ENCODE measurements at places on chromosomes 3 and 15.

GRCh38 chr3:178562143-178562946, 26.1 kb downstream of the KCNMB2 start:
- no peak for DNase-seq

- no peak for DNase-seq
Observed at GRCh38 chr3:133701435-133702358, 40.0 kb upstream of the TOPBP1 start.

DNA sequence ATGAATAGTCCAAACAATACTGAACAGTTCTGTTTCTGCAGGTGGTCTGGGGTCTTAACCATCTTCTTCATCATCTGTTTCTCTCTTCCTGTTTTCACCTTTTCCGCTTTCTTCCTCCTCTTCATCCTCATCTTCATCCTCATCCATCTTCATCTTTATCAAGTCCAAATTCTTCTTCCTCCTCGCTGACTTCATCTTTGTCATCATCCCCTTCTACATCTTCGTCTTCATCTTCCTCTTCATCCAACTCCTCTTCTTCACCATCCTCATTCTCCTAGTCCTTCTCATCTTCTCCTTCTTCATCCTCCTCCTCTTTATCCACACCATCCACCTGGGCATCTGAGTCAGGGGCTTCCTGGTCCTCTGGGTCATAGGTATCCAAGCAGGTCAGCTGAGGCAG, 16.5 kb upstream of the CFAP161 start:
- DNase-seq, result no peak

GRCh38 chr3:136931606-136932005, 26.2 kb upstream of the IL20RB start:
- no peak for DNase-seq

DNA sequence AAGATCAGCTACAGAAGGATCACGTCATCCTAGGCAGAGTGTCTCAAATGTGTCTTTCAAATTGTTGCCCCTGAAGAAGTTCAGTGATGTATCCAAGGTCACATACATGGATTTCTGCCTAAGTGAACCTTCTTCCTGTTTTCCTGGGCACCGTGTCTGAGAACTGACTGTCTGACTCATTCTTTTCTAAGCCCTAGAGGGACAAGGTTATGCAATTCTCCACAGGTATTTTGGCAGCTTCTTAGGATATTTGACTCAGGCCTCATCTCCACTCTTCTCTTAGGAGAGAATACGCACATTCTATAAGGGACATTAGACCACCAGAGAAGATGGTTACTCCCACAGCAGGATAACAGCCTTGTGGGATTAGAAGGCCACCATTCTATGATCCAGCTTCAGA, 391.9 kb upstream of the THBS1 start:
- DNase-seq, result no peak
